ENCODE measurements at places on chromosomes 3 and 15. TPM values are rescaled to one million over a fixed set of nuclear protein-coding genes. Genes with fewer than 3 reads are reported as not detected.

GRCh38 chr3:149592758-149593240, 65.0 kb downstream of the WWTR1 start:
- no peak for DNase-seq

DNA sequence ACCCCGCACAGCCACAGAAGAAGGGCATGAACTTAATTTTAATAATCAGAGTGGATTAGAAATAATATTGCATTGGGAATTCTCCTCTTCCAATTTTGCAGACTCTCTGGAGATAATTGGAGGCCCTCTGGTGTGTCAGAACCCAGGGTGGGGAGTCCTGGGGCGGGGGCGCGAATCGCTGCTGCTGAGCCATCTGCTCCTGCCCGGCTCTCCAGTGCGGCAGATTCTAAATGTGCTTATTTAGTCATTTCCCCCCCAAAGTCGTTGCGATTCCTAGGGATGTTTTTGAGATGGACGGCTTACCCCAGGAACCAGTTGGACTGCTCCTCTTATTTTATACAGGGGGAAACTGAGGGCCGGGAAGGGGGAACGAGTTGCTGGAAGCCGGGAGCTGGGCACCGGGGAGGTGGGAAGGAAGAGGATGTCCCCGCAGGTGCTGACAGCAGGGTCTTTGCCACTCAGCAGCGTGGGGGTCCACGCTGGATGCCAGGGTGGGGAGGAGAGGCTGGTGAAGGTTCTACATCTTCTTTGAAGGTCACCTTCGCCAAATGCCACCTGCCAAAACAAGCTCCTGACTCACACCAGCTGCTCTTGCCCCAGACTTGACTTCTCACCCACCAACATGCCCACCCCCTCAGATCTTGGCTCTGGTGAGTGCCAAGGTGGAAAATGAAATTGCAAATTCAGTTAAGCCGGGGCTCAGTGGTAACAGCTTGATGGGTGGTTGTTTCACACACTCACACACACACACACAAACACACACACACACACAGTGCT, 91.3 kb upstream of the PRR23E start:
- DNase-seq: no peak

DNA sequence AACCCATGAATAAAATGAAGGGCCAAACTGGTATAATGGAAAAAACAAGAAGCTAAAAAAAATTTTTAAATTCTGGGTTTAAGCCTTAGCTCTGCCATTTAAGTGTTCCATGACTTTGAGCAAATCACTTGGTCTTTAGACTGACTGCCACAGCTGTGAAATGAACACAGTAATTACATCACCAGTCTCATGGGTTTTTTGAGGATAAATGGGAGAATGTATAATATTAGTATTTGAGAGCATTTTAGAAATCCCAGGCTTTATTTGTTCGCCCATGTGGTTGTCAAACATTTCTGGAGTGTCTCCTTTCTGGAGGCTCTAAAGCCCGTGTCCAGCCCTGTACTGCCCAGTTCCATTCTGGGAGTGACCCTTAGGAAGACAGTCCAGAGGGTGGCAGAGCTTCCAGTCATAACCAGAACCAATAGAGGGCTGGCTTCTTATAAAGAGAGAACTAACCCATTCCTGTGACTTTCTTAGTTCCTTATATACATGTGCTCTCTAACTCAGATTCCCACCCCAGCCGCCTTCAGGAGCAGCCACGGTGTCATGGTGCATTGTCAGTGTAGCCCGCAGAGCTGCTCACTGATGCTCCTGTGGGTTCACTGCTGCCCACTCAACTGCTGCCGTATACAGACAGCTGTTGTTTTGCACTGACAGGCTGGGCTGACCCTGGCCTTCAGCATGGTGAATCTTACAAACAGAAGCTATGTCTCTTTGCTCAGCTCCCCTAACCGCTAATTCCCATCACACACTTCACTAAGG, 44.7 kb downstream of the BOC start:
- no peak for DNase-seq

DNA sequence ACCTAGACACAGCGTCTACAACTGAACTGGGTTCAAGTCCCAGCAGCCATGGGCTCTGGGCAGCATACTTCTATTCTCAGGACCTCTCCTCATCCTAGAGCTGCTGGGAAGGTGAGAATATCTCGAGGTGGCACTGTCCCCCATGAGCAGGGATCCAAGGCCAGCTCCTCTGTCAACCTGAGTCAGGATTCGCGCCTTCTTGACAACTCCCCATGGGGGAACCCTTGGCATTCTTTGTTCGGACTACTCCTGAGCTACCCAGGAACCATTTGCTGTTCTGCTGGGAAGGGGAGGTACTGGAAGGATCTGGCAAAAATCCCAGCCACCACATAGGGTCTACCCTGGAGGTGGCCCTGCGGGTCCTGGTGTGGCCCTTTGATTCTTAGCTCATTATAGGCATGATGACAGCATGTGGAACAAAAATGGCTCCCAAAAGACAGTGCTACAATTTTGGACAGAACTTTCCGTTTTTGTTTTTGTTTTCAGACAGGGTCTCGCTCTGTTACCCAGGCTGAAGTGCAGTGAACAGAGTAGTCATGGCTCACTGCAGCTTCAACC, 22.3 kb downstream of the PLXNB1 start:
- DNase-seq: peak; percentile 7

The THPO gene
- not detected for total RNA-seq

GRCh38 chr3:59535791-59536221, 486.0 kb upstream of the CFAP20DC start:
- no peak for DNase-seq

Measured in CD8-positive, alpha-beta T cell (primary cell).